Activated CD4-positive, alpha-beta T cell treated with anti-CD3 and anti-CD28 coated beads, Interleukin-2, Interleukin-4, amounts not matched to agents 100 ng/mL and 50 ng/mL, durations not matched to agents 16 hours and 8 hours (primary cell): ENCODE measurements at places on chromosomes 12 and 14.

DNA sequence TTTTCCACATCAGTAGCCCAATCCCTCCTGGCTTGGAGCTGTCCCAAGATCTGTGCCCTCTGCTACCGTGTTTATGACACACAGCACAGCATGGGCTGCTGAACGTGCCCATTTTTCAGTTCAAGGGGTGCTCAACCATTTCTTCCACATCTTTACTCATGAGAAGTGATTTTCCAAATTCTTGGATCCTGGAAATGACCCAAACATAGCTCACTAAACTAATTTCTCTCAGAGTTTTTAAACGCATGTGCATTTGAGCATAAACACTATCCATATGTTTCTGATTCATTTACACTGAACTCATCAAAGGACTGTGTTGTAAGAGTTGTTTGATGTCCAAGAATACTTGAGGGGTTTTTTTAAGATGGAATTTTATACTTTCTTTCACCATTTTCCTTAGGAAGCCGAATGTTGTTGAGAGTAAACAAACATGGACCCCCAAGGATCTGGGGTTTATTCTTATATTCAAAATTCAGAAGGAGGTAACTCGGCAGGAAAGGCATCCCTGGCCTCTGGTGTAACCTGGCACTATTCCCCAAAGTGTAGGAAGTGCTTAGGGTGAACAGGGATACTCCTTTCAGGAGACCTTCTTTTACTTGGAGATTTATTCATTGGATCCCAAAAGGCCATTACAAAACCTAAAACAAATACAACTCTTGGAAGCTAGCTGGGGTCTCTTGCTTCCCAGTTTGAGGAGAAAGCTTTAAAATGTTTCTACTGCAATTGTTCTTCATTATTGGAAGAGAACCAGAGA is 215.0 kb downstream of the BMP4 start:
- no peak for DNase-seq

DNA sequence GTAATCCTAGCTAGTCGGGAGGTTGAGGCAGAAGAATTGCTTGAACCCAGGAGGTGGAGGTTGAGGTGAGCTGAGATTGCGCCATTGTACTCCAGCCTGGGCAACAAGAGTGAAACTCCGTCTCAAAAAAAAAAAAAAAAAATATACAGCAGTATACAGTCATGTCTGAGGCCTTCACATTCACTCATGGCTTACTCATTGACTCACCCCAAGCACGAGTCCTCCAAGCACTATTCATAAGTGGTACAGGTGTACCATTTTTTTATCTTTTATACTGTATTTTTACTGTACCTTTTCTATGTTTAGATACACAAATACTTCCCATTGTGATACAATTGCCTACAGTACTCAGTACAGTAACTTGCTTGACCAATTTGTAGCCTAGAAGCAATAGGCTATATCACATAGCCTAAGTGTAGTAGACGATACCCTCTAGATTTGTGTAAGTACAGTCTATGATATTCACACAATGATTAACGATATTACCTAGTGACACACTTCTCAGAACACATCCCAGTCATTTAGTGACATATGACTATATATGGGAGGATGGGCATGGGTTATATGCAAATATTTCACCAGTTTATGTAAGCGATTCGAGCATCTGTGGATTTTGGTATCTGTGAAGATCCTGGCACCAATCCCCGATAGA is 12.2 kb downstream of the LLPH start:
- DNase-seq = no peak

DNA sequence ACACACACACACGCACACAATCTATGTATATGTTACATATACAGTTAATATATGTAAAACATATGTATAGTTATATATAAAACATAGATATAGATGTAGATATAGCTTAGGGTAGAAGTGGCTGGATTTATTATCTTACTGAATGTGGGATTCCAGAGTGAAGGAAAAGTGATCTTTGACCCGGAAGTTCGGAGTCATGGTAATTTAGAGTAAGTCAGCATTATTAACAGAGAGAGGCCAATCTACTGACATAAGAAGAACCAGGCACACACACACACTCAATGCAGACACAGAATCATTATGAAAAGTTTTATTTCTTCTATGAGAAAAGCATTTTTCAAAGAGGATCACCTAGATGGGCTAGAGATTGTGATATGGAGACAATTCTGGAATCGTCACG is 384.2 kb upstream of the NOVA1 start:
- DNase-seq = no peak

- no peak for DNase-seq
These were observed 56.0 kb downstream of the MDGA2 start for GRCh38 chr14:47619392-47619791.

GRCh38 chr12:117298648-117299225 is 62.7 kb downstream of the NOS1 start:
- no peak for DNase-seq

DNA sequence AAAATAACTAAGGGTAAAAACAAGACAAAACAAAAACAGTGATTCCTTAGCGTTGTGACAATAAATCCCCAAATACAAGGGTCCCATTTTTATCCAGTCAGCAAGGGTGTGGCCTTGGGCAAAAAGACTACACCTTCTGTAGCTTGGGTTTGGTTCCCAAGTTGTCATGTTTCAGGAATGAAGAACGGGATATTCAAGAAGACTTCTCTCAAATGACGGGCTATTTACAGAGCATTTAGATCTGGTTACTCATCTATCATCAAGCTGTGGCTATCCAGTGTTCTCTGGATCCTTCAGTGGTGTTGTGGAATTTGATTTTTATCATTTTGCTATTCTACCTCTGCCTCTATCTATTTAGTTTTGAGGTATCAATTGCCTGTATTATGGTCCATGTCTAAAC is 219.7 kb downstream of the SLC25A21 start:
- no peak for DNase-seq

GRCh38 chr12:62635649-62636048 is 169.0 kb downstream of the MON2 start:
- no peak for DNase-seq

DNA sequence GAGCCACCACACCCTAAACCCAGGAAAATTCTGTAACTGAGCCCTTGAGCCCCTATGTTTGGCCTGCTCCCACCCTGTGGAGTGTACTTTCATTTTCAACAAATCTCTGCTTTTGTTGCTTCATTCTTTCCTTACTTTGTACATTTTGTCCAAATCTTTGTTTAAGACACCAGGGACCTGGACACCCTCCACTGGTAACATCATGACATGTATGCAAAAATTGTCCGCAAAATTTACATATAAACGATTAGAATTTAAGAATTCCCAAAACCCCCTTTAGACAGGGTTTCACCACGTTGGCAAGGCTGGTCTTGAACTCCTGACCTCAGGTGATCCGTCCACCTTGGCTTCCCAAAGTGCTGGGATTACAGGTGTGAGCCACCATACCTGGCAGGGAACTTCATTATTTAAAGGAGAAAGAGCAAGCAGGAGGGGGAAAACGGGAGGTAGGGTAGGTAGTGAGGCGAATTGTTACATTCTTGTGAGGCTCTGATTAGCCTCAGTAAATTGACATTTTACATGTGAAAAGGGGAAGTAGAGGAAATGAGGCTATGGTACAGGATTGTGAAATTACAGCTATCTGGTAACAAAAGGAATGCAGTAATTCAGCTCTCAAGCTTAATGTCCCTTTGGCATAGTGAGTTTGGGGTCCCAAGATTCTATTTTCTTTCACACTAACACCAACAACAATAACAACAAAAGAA is 27.6 kb downstream of the TUBA1A start:
- no peak for DNase-seq

DNA sequence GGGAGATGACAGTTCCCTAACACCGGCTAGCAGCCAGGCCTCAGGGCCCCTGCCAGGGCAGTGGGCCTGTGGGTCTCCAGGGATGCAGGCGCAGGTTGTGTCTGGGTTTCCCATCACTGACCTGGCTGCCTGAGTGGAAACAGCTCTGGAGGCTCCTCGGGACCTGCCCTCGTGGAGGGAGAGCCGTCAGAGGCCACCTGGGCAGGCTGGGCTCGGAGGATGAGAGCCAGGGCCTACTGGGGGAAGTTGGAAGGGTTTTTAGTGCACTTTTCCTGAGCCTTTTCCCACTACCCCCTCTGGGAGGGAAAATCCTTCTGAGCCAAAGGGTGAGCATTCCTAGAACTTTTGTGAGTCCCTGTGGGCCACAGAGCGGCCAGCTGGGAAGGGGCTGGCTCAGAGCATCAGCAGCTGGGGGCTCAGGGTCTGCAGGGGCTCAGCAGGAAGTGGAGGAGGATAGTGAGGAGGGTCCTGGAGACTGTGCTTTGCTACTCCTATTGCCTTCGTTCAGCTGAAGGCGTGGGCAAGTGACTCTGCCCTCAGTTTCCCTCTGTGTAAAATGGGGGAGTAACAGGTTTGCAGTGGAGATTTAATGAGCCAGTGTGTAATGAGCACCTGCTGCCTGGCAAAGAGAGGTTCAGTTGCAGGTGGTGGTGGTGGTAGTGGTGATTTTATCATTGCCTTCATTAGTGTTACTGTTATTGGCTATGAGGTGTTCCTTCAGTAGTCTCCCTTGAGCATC is 1.8 kb downstream of the SH2B3 start:
- no peak for DNase-seq
